Epithelial cell of proximal tubule (primary cell): ENCODE measurements at places on chromosomes 7 and 10. TPM values are rescaled to one million over a fixed set of nuclear protein-coding genes. Genes with fewer than 3 reads are reported as not detected.
A peak's percentile ranks its signal among the peaks of the same experiment; 100 is the strongest.

The MORN4 gene
- total RNA-seq: 3.6 and 5.7 TPM in 2 replicates

GRCh38 chr10:95730233-95730632 is 25.7 kb upstream of the ENTPD1 start:
- no peak for DNase-seq

The DENND2A gene
- 27.6 and 34.4 TPM in 2 replicates for total RNA-seq

- DNase-seq: no peak
Observed at GRCh38 chr7:91194841-91195240, 69.4 kb upstream of the FZD1 start.

The MEOX2 gene
- not detected in 2 replicates for total RNA-seq

GRCh38 chr7:83836028-83836427 is 187.1 kb upstream of the SEMA3E start:
- no peak for DNase-seq

GRCh38 chr7:29345590-29345989 is 151.0 kb downstream of the CHN2 start:
- no peak for DNase-seq

The ANXA7 gene
- total RNA-seq: 95.9 and 132 TPM in 2 replicates

DNA sequence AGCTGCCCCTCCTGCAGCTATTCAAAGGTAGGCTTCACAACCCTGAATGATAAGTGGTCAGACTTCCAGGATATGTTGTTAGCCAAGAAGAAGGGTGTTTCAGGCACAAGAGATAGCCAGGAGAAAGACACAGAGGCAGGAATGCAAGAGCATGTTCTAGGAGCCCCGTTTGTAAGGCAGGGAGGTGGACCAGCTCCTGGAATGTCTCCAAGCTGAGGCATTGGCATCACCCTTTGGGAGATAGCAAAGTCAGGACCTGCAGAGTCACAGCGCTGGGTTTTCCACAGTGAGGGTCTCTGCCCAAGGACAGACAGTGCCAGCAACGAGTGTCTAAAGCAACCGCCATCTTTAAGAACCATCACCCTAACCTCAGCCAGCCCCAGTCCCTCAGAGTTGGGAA is 484.5 kb upstream of the ZMIZ1 start:
- no peak for DNase-seq

DNA sequence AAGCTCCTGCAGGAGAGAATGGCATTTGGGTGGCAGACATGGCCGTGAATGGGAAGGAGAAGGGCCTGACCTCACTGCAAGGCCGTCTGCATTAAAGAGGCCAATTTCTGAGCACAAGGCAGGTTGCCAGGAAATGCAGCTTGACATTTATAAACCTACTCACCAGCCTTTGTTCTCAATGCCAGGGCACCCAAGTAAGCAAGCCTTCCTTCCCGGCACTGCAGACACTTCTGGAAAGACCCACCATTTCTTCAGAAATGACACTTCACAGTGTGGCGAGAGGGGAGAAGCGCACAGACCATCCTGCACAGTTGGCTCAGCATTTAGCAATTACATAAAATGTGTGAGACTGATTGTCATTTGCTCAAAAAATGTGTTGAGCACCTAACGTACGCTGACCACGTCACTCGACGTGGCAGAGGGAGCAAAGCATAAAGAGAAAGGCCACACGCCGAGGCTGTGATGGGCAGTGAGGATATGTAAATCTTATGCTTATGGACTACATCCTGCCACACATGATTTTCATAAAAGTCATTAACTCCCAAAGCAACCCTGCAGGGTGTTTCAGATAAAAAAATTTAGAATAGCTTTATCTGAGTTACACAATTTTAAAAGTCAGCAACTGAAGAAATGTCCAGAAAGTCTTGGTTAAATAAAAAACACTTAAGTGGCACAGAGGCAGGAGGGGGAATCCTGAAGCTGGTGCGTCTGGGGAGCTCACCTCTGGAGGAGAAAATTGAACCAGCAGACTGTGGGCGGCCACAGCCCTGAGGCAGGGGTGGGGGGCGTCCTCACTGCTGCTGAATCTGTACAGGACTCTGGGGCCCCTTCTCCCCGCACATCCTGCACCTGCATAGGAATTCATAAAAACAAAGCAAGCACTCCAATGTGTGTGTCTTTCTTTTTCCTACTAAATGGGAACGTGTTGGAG is 543.8 kb downstream of the PTPRN2 start:
- DNase-seq: no peak

GRCh38 chr7:17408245-17408903 is 109.9 kb downstream of the AHR start:
- DNase-seq: peak; percentile 97

GRCh38 chr10:21097926-21098355 is 200.8 kb upstream of the NEBL start:
- DNase-seq: no peak
